Amniotic stem cell (primary cell): ENCODE measurements at places on chromosomes 13 and 19.

- DNase-seq: peak; percentile 87
Observed at GRCh38 chr13:38349390-38350113, at the start of gene UFM1. Gene UFM1 (plus strand): TSS chr13:38349851. CDS start chr13:38349920, 69 bp downstream.

DNA sequence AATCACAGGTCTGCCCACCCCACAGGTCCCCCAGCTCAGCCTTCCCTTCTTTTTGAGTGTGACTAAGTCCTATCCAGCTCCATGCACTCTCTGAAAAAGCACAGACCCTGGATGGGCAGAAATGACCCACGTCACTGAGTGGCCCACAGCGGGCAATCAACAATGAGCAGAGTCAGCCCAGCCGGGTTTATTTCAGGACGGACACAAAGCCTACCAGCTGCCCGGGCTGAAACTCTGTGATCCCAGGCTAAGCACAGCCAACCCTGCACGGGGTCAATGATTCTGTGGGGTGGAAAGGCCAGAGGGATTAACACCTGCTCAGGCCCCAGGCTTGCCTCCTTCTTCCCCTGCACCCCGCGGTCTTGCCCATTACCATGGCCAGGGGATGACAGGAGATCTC is 8.4 kb downstream of the NAPA start:
- no peak for DNase-seq

GRCh38 chr13:51895906-51896888 is 34.4 kb downstream of the CCDC70 start:
- no peak for DNase-seq

DNA sequence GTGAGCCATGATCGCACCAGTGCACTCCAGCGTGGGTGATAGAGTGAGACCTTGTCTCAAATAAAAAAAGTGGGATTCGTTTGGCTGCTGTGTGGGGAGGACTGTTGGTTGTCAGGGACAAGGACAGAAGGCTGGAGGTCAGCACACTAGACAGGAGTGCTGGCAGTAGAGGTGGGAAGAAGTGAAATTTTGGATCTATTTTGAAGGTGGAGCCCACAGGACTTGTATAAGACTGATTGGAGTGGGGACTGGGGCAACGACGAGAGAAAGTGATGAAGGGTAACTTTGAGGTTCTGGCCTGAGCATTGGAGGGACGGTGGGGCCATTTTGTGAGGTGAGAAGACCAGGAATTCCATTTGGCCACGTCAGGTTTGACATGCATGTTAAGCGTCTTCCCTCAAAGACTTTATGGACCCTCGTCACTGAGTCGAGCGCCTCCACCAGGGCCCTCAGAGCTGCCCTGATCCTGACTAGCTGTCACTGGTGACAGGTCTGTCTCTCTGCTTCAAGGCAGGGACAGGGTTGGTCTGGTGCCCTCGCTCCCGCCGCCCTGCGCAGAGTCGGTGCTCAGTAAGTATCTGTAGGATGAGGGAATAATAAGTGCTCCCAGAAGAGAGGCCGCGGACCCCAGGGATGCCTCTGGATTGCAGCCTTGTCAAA is 673 bp downstream of the CTU1 start:
- no peak for DNase-seq

DNA sequence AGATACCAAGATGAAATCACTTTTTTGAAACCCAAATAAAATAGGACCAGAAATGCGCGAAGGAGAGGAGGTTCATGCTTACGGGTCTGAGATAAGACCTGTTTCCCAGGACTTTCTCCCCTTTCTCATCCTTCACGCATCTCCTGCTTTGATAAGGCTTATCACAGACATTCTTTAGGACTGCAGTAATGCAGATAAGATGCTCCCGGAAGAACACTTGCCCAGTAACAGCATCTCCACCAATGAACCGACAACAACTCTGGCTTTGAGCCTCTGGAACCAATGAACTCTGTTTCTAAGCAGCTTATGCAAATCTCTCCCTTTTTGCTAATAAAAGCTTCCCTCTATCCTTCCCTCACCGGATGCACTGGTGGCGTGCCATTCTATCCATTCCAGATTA is 783.4 kb upstream of the ARGLU1 start:
- DNase-seq: no peak

GRCh38 chr19:1907563-1908363 is 2.6 kb downstream of the ADAT3 start:
- no peak for DNase-seq

DNA sequence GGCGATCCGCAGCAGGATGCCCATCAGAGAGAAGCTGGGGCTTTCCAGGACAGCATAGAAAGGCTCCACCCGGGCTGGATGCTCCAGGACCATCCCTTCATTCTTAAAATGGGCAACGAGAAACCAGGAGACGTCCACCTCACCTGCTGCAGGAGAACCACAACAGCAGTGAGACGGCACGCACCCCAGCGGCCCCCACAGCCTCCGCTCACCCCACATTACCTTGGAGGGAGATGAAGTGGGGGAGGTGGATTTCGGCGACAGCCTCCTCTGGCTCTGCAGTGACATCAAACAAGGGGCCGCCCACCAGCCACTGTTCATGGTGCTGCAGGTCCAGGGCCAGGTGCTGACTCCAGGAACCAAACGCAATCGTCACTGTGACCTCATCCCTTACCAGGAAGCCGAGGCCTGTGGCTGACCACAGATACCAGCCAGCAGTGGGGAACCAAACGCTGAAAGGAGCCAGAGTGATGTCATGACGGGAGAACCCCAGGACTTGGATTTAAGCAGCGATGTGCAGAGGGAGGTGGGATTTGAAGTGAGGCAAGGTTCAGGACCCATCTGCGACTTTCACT is 25.1 kb downstream of the CARD8 start:
- no peak for DNase-seq

- DNase-seq: no peak
Observed at GRCh38 chr13:98405107-98405571, 171.8 kb downstream of the STK24 start.

- DNase-seq: no peak
Observed at GRCh38 chr19:55320844-55321419, 4.2 kb downstream of the TMEM150B start.

- no peak for DNase-seq
Observed at GRCh38 chr19:3319643-3320353, 46.6 kb upstream of the NFIC start.

DNA sequence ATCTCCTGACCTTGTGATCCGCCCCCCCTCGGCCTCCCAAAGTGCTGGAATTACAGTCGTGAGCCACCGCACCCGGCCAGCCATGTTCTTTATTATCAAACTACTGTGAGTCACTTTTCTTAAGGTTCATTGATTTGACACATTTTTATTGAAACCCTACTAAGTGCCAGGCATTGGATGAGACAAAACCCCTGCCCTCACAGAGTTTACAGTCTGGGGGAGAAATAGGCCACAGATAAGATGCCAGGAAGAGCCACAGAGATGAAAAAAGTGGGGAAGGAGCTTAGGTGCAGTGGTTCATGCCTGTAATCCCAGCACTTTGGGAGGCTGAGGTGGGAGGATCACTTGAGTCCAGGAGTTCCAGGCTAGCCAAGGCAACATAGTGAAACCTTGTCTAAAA is 14.5 kb upstream of the MAP2K2 start:
- DNase-seq: no peak

DNA sequence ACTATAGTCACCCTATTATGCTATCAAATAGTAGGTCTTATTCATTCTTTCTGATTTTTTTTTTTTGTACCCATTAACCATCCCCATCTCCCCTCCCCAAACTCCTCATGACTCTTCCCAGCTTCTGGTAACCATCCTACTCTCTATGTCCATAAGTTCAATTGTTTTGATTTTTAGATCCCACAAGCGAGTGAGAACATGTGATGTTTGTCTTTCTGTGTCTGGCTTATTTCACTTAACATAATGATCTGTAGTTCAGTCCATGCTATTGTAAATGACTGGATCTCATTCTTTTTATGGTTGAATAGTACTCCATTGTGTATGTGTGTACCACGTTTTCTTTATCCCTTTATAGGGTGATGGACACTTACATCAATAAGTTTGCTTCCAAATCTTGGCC is 4.5 kb upstream of the MYCBP2 start:
- no peak for DNase-seq

DNA sequence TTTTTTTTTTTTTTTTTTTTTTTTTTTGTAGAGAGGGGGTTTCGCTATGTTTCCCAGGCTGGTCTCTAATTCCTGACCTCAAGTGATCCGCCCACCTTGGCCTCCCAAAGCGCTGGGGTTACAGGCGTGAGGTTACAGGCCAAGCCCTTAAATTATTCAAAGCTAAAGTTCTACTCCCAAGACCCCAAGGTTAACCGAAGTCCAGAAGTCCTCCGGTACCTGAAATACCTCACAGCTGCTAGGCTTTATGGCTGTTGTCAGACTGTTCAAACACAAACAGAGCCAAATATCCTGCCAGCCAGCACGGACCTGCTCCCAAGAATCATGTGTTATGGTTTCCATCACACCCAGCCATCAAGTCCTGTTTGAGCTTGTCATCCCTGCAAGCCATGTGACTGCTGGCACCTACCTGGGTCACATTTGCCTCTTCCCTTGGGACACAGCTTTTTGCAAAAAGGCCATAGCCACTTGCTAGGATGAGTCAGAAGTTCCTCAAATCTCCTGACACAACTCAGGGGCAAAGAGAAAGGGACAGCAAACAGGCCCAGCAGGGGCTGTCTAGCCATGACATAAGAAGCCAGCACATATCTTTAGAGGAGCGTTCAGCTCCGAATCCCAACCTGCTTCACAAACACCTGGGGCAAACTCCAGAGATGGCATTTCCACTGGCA is 129.9 kb downstream of the FOXO1 start:
- DNase-seq: no peak

DNA sequence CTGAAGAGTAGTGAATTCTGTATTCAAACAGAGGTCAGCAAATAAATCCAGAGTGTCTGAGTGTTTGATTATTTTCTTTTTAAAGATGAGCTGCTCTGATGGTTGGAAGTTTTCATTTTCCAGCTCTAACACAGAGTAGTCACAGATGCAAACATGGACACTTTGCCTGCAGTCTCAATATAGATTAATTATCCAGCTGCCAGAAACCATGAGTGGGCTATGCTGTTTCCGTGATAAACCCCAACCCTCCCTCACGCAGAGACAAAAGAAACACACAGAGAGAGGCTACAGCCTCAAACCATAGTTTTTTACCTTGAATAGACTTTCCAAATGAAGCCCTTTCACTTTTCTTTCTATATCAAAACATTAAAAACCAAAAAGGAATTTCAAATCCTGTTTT is 884.7 kb downstream of the DIAPH3 start:
- no peak for DNase-seq

DNA sequence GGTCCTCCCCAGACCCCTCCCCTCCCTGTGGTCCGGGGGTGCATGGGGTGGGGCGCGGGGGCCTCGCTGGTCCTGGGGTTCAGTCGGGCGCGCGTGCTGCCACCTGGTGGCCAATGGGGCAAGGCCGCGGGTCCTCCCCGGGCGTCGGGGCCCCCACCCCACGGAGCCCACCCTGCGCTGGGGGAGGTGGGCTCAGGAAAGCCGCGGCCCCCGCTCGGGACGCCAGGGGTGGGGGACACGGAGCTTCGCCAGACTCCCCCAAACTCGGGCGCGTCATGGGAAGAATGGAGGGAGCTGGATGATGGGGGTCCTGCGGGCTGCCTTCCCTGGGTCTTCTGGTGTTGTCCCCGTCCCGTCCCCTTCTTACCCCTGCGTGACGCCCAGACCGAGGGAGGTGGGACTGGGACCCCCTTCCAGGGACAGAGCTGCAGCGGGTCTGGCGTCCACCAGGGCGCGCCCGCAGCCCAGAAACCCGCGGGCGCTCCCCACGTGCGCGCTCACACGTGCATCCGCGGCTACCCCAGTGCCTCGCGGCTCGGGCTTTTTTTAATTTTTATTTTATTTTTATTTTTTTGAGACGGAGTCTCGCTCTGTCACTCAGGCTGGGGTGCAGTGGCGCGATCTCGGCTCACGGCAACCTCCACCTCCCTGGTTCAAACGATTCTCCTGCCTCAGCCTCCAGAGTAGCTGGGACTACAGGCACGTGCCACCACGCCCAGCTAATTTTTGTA is 19.8 kb upstream of the TCF3 start:
- no peak for DNase-seq

DNA sequence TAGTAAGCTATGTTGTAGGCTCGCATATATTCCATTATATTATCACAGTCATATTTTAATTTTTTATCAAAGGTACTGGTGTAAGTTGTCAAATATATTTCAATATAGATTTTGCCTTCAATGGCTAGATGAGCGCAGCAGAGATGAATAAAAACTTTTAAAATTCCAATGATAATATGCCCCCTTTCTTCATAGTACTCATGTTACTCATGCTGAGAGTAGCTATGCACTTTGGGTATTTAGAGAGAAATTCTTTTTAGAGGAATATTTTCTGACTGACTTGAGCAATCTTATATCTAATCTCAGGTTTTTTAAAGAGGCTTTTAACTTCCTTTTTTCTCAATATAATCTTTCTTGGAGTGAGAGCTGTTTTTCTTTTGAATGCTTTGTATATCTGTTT is 11.4 kb downstream of the ZNF254 start:
- DNase-seq: no peak

DNA sequence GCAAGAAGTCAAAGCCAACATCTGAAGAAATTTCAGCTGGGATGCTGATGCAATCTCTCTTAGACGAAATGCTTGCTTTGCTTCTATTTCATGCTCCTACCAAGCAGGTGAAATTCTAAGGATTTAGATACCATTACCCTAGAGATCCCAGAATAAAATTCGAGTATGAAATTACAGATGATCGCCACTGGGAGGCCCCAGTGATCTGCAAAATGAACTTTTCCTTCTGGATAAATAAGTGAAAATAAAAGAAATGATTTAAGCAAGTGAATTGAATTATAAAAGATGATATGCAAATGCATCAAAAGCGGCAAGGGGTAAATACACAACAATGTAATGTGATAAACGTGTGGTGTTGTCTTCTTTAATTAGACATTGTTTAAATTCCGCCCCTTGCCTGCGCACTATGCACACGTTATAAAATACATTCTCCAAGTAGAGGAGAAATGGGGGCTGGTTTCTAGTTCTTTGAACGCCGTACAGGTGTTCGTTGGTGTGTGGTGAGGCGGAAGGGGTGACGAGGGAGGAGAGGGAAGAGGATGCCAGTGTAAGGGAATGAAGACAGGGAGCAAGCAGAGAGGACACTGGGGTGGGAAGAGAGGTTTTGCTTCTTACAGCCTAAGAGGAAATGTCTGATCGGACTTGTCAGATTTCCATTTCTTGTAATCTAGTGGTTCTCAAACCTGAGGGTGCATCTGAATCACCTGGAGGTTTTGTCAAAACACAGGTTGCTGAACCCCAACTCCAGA is 58.0 kb downstream of the ERCC5 start:
- DNase-seq: no peak

DNA sequence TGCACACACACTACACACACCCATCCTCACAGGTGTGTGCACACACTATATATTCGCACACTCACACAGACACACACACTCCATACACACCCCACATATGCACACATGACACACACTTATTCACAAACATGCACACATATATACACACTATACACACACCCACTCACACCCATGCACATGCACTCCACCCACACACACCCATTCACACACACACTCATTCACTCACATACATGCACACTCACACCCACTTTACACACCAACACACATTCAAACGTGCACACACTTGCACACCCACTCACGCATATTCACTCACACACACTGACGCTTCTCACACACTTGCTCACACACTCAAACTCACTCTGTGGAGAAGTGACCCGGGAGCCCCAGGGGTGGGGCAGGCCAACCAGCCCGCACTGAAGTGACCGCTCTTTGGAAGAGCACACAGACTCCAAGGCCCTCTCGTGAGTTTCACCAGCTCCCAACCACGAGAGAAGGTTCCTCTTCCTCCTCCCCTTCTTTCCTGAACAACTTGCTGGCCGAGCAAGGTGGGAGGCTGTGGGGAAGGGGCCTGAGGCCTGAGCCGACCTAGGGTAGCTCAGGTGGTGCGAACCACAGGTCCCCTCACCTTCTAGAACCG is 86.1 kb upstream of the TM9SF2 start:
- no peak for DNase-seq
